ENCODE measurements at places on chromosomes 3 and 15. TPM values are rescaled to one million over a fixed set of nuclear protein-coding genes. Genes with fewer than 3 reads are reported as not detected.

GRCh38 chr15:57082054-57082728 is 163.7 kb downstream of the TCF12 start:
- no peak for DNase-seq

DNA sequence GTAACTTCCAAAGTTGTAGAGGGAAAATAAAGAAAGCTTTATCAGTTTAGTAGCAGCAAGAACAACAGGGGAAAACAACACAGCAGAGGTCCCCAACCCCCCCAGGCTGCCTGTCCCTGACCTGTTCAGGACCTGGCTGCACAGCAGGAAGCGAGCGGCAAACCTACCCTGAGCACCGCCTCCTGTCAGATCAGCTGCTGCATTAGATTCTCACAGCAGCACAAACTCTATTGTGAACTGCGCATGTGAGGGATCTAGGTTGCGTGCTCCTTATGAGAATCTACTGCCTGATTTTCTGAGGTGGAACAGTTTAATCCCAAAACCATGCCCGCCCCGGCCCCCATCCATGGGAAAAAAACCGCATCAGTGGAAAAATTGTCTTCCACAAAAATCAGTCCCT is 40.3 kb downstream of the USP50 start:
- peak; percentile 44 for DNase-seq

DNA sequence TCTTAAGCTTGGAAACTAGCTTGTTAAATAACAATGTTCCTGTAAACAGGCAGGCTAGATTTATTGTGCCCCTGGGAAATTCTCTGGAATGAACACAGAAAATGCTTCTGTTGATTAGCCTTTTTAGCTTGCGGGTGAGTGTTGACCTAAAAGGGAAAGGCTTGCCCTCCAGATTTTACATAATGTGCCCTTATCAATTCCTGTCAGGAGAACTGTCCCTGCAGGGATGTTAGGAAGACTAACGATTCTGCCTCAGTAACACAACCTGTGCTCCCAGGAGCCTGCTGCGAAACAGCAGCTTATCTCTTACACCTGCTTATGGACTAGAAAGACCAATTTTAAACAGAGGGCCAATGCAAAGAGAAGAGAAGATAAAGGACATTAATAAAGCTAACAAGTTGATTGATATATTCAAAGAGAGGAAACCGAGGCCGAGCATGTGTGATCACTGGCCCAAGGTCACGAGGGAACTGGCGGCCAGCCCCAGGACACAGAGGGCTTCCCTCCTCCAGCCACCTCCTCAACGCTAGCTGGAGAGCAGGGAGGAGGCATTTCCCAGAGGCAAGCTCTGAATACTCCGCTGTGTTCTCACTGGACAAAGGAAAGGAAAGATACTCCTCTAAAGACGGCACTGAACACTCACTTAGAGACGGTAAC is 48.4 kb upstream of the TJP1 start:
- DNase-seq: no peak

DNA sequence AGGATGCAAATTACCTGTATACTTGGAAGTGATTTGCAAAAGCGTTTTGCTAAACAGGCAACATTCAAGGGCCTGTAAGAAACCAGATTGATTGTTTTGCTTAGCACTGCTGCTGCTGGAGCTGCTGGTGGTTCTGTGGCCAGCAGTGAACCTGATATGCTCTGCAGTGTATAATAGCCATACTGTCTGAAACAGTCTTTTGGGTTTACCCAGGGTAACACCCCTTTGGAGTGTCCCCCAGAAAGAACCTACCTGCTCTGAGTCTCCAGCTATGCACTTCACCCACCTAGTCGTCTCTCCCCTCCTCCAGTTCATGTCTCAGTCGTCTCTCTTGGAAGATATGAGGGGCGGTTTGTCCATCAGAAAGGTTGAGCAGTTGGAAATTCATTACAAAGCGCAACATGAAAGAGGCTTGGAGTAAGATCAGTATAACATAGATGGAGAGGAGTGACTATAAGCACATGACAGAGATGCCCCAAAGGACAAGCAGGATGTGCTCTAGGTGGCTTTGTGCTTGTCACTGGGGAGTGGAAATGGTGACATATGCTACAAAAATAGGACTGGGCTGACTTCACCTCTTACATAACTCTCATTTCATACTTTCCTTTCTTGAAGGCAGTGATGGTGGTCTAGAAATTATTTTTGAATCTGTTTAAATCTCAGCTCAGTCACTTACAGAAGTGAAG is 3.8 kb downstream of the MKRN2 start:
- no peak for DNase-seq

- DNase-seq: no peak
These were observed 284.4 kb downstream of the KCNH8 start for GRCh38 chr3:19432669-19433068.

DNA sequence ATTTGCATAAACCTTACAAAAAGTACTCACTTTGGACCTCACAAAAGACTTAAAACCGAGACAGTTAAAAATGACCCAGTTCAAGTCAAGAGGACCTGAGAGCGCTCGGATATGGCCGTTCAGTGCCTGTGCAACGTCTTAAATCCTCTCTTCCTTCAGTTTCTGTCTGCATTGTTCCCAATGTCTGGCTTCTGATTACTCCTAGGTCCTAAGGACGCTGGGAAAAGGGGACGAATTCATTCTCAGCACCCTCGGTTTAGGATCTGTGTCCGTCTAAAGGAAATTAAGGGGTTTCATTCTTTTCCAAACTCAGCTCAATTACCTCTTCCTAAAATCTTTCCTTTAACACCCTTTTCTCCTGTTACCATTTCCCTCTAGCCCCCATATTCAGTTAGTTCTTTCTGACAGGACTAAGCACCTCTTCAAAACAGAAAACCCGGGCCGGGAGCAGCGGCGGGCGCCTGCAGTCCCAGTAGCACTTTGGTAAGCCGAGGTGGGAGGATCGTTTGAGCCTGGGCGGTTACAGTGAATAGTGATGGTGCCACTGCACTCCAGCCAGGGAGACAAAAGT is 970 bp downstream of the DPPA4 start:
- DNase-seq: peak; percentile 60

DNA sequence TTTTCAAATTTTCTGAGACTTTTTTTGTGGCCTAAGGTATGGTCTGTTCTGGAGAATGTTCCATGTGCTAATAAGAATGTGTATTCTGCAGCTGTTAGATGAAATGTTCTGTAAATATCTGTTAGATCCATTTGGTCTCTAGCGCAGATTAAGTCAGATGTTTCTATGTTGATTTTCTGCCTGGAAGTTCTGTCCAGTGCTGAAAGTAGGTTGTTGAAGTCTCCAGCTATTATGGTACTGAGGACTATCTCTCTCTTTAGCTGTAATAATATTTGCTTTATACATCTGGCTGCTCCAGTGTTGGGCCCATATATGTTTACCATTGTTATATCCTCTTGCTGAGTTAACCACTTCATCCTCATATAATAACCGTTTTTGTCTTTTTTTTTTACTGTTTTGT is 13.2 kb upstream of the TUBGCP5 start:
- DNase-seq: no peak

DNA sequence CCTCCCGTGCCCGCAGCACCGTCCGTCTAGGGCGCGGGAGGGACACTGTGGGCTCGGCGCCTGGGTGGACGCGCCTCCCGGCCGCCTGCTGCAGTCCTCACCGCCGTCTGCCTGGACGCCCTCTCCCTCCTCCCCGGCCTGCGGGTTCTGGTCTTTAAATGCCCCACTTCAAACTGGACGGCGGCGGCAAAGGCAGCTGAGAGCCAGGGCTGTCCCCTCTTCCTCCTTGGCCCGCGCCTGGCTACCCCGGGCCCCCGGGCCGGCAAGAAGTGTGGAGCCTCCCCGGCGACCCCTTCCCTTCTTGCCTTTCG is 426 bp downstream of the CBLB start:
- DNase-seq: no peak

- DNase-seq: no peak
These were observed 577.7 kb downstream of the FOXP1 start for GRCh38 chr3:71005702-71006321.

DNA sequence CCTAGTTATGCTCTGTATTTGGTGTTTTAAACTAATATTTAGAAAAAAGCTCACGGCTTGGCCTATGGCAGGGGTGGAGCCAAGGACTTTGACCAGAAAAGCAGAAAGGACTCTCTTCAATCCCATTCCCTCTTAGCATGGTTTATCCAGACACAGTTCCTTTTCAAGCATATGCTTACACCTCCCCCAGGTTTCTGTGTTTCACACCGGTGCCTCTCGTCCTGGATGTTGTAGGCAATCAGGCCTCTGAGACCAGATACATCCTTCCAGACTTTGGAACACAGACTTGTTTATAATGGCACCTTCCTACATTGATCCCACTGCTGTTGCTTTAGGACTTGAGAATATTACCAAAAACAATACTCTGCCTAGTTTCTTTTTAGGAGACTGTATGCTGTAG is 440.5 kb upstream of the ARPP21 start:
- no peak for DNase-seq

DNA sequence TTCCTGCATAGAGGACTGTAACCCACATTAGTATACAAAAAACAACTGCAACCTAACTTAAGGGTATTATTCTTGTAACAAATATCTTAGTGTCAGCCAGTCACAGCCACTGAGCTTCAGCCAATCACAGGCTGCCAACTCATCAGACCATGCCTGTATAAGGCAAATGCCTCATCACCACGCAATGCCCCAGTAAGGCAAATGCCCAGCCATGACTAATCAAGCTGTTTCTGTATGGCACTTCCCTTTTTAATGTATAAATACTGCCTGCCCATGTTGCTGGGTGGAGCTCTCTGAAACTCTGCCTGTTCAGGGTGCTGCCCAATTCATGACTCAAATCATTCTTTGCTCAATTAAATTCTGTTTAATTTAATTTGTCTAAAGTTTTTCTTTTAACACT is 18.4 kb upstream of the GABRA5 start:
- no peak for DNase-seq

DNA sequence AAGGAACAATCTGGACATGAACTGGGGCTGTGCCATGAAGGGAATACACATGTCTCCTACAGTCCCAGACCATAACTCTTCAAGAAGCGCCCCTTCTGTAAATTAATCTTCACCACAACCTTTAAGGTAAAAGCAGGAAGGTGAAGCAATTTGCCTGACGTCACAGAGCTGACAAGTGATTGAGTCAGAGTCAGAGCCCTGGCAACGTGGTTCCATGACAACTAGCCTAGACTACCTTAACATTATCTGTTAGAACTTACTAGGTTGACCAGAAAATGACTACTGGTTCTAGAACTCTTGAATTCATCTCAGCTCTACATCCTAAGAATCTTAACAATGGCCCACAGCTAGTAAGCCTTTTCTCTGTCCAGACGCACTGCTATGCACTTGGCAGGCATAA is 124.6 kb downstream of the NTRK3 start:
- no peak for DNase-seq

- DNase-seq: no peak
These were observed 110.5 kb downstream of the PGPEP1L start for GRCh38 chr15:98896802-98897732.

- DNase-seq: no peak
These were observed 4.8 kb upstream of the STXBP5L start for GRCh38 chr3:120903221-120903620.

- DNase-seq: no peak
These were observed 61.4 kb downstream of the RPLP1 start for GRCh38 chr15:69513986-69514385.

GRCh38 chr3:61724183-61724582 is 162.8 kb downstream of the PTPRG start:
- no peak for DNase-seq

GRCh38 chr3:9416139-9416780 is 18.8 kb downstream of the SETD5 start:
- no peak for DNase-seq

DNA sequence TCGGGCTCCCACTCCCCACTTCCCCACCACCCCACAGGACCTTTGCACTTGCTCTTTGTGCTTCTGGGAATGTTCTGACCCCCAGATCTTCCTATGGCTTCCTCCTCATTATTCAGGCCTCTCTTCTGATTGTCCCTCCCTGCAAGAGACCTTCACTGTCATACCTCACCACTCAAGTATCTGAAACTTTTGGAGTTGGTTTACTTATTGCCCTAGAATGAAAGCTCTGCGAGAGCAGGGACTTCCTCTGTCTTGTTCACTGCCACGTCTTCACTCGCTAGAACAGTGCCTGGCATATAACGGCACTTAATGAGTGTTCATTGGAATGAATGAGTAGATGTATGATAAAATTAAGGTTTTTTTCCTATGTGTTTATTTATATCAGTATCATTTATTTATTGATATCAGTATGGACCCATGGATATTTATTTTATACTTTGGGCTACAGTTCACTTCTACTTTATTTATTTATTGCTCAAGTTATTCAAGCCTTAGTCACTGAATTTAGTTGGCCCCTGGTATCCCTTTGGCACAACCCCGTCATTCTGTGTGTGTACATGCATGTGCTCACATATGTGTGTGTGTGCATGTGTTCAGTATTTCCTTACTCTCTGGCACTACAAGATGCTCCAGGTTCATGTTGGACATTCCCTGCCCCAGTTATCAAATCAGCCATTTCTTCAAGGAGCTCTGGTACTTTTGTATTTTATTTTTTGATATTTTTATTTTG is 197.6 kb downstream of the THSD4 start:
- DNase-seq: no peak

- peak; percentile 79 for DNase-seq
These were observed 28.3 kb downstream of the IDH3A start for GRCh38 chr15:78177447-78177873.

DNA sequence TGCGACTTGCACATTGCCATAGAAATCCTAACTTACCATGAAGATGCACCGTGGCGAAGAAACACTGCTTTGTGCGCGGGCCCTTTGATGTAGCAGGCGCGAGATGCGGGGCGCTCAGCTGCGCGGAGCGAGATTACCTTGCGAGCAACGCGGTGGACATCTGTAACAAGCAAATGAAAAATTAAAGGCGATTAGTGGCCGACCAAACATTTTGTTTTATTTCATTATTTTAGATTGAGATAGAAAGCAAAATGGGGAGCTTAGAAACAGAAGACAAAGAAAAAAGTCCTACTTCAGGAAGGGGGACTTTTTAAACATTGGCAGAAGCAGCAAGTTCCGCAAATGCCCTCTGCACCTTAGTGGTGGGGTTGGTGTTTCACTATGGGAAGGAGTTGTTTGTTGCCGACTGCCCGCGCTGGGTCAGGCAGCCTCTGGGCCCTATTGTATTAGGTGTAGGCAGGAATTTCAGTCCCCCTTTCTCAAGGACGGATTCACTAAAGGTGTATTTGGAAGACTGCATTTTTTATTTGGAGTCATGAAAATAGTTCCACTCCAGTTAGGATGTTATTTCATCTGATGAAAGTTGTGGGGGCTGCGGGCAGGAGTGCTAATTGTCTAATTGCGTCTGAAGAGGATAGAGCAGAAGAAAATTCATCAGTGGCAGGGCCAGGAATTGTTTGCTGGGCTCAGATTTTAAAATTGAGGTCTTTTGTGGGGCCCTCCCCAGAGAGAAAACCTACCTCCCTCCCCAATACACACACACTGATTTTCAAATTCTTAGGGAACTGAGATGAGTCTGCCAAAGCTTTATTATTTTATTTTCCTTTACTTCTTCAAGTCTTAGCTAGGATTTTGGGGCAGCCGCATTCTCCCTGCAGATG is 17.4 kb downstream of the ZIC4 start:
- no peak for DNase-seq

Gene ANKRD34C
- total RNA-seq: not detected

Gene SLC9C1
- not detected for total RNA-seq

Gene RBPMS2
- total RNA-seq: not detected

Gene C3orf20
- 0.28 TPM for total RNA-seq

Gene APPL1
- 40.4 TPM for total RNA-seq

Gene CSPG4
- not detected for total RNA-seq

Gene CHST13
- not detected for total RNA-seq

Gene CFAP92
- total RNA-seq: not detected

Gene ADAMTS7
- total RNA-seq: 1.3 TPM
